ENCODE measurements at places on chromosomes 11 and 22. TPM values are rescaled to one million over a fixed set of nuclear protein-coding genes. Genes with fewer than 3 reads are reported as not detected.

DNA sequence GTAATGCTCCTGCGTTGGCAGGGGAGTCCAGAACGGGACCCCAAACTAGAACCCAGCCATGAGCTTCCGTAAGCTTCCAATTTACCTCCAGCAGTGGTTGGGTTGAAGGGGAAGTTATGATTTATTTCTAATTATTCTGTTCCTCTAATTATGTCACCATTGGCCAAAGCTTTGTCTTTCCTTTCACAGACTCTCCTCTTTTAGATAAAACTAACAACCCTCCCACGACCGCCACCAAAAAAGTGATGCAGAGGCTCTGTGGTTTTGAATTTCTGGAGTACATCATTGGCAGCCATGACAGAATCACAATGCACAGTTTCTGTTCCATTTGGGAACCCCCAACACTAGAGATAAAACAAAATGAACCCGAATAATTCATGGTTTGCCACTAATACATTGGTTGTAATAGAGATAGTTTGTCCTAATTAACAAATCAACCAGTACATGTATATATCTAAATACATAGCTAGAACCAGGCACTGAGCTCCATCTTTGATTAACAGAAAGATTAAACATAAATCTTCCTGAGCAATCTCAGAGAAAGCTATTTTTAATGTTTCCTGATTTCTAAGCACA is 64.3 kb downstream of the ETS1 start:
- peaks cover 41% of the 10 kb centered on the region for H3K36me3 ChIP-seq
- peaks cover 51% of the 10 kb centered on the region for H3K4me1 ChIP-seq
- H3K4me3 ChIP-seq = peak overlapping the region; percentile 97
- no peaks in the 10 kb centered on the region for H3K27me3 ChIP-seq

DNA sequence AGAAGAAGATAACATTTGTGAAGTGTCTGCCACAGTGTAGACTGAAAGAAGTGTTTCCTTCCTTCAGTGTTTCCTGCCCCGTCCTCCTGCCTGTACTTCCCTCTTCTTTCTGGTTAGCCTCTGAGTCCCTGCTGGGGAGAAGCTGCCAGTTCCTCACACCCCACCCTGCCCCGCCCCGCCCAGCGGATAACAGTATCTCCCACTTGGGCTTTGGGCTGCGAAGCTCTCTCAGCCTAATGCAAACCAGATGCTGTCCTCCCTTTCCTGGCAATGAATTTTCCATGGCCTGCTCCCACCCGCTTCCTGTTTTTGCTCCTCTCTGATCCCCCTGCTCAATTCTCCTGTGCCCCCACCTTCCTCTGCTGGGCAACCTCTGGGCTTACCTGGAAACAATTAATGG is 5.2 kb upstream of the RAB3IL1 start:
- H3K4me1 ChIP-seq = peaks cover 7% of the 10 kb centered on the region
- H3K27ac ChIP-seq = no peak overlapping the region
- no peaks in the 10 kb centered on the region for H3K36me3 ChIP-seq
- DNase-seq = no peak
- H3K27me3 ChIP-seq = peaks cover 37% of the 10 kb centered on the region

DNA sequence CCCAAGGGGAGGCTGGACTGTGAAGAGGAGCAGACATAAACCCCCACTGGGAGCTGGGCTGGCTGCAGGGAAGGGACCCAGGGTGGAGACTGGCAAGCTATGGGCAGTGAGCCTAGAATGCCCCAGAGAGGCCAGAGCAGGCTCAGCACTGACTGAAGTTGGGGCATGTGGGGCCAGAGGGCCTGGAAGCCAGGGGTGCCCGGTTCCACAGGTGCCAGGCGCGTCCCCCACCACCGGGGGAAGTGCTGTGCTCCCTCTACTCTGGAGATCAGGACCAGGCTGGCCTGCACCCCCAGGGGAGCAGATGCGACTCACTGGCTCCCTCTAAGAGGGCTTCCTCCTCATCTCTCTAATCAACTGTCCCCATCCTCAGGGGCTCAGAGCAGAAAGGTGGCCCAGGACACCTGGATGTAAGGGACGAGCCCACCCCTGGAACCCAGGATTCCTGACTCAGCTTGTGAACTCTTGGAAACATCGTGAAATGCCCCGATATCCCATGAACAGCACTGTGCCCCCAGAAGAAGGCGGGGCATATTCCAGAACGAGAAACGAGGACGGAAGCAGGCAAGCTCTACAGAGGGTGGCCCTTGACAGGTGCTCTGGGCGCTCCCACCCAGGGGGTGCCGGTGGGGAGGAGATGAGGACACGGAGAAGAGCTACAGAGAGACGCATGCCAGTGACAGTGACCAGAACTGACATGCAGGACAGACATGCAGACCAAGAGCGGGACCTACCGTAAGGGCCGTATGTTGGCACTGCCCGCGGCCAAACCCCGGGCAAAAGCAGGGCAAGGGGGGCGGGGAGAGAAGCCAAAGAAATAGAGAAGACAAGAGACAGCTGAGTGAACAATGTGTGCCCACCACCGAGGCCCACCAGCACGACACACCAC is 20.4 kb downstream of the MAFF start:
- H3K4me1 ChIP-seq = peaks cover 12% of the 10 kb centered on the region
- no peak for DNase-seq
- no peaks in the 10 kb centered on the region for H3K27me3 ChIP-seq
- no peak overlapping the region for H3K4me3 ChIP-seq

DNA sequence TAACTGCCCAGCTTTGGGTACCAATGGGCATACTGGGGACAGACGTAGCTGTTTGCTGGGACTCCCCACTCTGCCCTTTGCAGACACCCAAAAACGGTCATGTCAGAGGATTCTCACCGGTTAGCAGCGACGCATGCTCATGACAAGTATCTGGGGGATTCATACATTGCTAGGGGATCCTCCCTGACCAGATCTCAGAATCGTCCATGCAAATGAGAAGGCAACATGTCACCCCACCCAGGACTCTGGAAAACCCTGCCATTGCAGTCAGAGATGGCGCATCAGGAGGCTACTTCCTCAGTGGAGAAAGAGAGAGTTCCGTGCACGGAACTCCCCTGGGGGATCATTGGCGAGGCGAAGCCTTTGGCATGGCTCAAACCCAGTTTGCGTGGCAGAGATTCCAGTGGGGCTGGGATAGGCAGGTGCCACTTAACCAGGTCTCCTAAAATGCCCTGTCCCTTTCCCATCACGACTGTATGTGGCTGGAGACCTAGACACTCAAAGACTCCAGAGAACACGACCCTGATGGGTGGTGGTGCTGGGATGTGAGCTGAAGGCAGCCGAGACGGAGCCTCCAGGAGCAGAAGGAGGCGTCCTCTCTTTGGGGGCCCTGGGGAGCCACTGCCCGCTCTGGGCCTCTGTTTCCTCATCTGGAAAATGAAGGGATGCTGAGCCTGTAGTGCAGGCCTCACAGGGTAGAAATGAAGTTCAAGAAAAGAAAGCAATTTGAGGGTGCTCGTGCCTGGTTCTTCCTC is 4.9 kb downstream of the RGL4 start:
- no peak for DNase-seq
- H3K36me3 ChIP-seq = peaks cover 58% of the 10 kb centered on the region
- H3K4me3 ChIP-seq = peak overlapping the region; percentile 89
- H3K27ac ChIP-seq = peak overlapping the region; percentile 99

DNA sequence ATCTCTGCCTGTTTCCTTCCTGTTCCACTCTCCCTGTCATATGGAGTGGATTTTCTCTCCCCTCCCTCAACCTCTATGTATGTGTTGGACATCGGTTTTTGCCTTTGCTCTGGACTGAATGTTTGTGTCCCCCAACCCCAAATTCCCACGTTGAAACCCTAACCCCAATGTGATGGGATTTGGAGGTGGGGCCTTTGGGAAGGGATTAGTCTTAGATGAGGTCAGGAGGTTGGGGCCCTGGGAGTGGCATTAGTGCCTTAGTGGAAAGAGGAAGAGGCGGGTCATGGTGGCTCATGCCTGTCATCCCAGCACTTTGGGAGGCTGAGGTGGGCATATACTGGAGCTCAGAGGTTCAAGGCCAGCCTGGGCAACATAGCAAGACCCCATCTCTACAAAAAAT is 11.6 kb downstream of the TP53AIP1 start:
- H3K4me3 ChIP-seq = no peak overlapping the region
- DNase-seq = no peak

DNA sequence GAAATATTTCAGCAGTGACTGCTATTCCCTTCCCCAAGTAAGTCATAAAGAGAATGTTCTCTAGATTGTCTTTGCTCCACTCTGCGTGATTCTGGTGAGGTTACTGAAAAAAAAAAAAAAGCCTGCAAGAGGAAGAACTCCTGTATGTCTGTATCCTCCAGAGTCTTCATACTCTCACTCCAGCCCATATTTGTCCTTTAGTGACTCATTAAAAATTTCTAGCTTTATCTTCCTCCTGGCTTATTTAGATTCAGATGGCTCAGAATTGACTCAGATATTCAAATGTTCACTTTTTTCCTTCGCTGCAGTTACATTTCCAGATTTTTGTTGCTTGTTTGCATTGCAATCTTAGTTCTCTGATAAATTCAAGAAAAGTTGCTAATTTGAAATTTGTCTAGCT is 76.3 kb upstream of the CNTN5 start:
- H3K4me1 ChIP-seq = no peaks in the 10 kb centered on the region
- H3K4me3 ChIP-seq = no peak overlapping the region
- no peaks in the 10 kb centered on the region for H3K36me3 ChIP-seq
- H3K27ac ChIP-seq = no peak overlapping the region
- H3K27me3 ChIP-seq = no peaks in the 10 kb centered on the region
- DNase-seq = no peak

GRCh38 chr11:71188886-71189767 is 63.2 kb downstream of the SHANK2 start:
- H3K36me3 ChIP-seq = no peaks in the 10 kb centered on the region
- H3K27ac ChIP-seq = no peak overlapping the region
- H3K4me3 ChIP-seq = no peak overlapping the region
- no peaks in the 10 kb centered on the region for H3K27me3 ChIP-seq
- DNase-seq = no peak
- H3K4me1 ChIP-seq = no peaks in the 10 kb centered on the region

- no peaks in the 10 kb centered on the region for H3K36me3 ChIP-seq
- no peak overlapping the region for H3K27ac ChIP-seq
- no peaks in the 10 kb centered on the region for H3K4me1 ChIP-seq
- peaks cover 13% of the 10 kb centered on the region for H3K27me3 ChIP-seq
- DNase-seq = no peak
Observed at GRCh38 chr11:107719557-107720302, 7.9 kb upstream of the SLN start.

DNA sequence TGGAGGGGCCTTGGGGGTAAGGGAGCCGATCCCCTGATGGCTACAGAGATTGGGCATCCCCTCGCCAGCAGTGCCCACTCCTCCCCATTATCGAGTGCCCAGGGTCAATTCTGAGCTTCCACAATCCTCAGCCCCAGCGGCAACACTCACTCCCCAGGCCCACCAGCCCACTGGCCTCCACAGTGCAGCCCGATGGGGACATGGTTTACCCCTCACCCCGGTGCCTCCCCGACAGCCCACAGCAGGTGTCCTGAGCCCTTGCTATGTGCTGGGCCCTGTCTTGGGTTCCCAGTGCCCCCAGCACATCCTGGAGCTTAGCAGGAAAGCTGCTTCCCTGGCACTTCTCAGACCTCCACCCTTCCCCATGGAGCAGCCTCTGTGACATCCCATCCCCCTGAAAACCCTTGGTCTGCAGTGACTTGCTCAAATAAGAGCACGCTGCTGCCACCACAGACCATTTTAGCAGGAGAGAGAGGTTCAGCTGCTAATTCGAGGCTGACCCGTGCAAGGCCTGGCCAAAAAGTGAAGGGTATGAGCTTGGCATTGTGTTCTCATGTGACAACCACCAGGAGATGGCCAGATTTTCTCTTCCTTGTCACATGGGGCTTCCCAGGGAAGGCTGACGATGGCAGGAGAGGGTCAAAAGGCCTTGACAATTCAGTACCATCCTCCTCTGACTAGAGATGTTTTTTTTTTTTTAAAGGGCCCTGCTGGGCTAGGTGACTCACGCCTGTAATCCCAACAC is 23.6 kb downstream of the KCNJ4 start:
- no peak overlapping the region for H3K4me3 ChIP-seq
- H3K27ac ChIP-seq = no peak overlapping the region
- no peak for DNase-seq

DNA sequence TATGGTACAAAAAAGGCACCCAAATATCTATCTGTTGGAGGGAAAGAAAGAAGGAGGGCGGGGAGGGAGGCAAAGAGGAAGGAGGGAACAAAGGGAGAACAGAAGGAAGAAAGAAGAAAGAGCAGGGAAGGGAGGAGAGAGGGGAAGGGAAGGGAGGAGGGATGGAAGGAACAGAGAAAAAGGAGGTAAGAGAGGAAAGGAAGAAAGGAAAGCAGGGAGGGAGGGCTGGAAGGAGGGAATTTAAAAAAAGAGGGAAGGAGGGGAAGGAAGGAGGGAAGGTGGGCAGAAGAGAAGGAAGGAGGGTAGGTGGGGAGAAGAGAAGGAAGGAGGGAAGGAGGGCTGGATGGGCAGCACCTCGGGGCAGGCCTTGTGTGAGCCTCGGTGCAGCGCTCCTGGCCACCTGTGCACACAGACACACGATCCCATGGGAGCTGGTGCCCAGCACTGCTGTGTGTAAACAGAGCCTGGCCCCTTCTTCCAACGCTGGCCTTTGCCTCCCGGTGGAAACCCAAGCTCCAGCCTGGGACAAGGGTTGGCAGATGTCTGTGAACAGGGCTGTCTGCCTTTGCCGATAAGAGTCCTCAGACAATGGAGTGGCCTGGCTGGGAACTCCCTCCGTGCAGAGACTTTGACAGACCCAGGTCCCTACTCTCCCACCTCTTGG is 23.2 kb downstream of the SMIM38 start:
- no peak overlapping the region for H3K27ac ChIP-seq
- peaks cover 3% of the 10 kb centered on the region for H3K27me3 ChIP-seq
- no peak overlapping the region for H3K4me3 ChIP-seq
- no peaks in the 10 kb centered on the region for H3K36me3 ChIP-seq

DNA sequence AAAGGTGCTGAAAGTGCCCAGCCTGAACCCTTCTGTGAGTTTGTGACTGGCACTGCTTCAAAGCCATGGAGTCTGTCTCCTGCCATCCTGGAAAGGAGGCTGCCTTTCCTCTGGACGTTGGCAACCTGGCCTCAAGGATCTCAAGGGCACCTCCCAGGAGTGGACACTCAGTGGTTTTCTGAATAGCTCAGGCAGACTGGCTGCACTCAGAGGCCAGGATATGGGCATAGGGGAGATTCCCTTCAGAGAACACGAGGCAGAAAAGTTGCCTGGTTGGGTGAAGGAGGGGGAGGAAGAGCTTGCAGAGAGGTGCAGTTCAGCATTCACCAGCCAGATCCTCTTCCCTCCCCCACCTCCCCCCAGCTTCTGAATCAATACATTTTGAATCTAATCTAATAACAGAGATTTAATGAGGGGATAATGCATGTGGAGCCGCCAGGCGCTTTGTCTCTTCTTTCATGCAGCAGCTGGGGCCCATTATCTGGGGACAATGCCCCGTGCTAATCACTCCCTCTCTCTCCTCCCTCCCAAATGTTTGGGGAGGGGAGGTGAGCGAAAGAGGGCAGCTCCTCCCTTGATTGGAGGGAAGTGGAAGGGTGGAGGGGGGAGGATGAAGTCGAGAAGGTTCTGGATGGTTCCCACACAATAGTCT is 17.7 kb downstream of the HTR3A start:
- H3K27ac ChIP-seq = no peak overlapping the region
- H3K4me1 ChIP-seq = no peaks in the 10 kb centered on the region
- peaks cover 10% of the 10 kb centered on the region for H3K27me3 ChIP-seq
- no peaks in the 10 kb centered on the region for H3K36me3 ChIP-seq
- DNase-seq = no peak

The IGLL1 gene
- total RNA-seq = 0.21 TPM

The MPPED2 gene
- not detected for total RNA-seq

The PTPRCAP gene
- total RNA-seq = 94.4 TPM

The ZNF280B gene
- 3.7 TPM for total RNA-seq

The ANKK1 gene
- total RNA-seq = 0.11 TPM

The ARRB1 gene
- total RNA-seq = 19.3 TPM

The KCNJ4 gene
- not detected for total RNA-seq

The APOA5 gene
- not detected for total RNA-seq

The SCN2B gene
- total RNA-seq = 0.02 TPM

The BLID gene
- not detected for total RNA-seq

Data from activated T-helper 2 cell treated with anti-CD3 and anti-CD28 coated beads, Interferon-gamma antibody, Interleukin-2, Interleukin-4, amounts not matched to agents 10 μg/mL and 5 μg/mL and 100 μg/mL, durations not matched to agents 14 hours and 24 hours and 36 hours (primary cell).